ENCODE measurements at places on chromosomes 7 and 10.

GRCh38 chr7:17855202-17855601, 85.1 kb downstream of the SNX13 start:
- DNase-seq: no peak

DNA sequence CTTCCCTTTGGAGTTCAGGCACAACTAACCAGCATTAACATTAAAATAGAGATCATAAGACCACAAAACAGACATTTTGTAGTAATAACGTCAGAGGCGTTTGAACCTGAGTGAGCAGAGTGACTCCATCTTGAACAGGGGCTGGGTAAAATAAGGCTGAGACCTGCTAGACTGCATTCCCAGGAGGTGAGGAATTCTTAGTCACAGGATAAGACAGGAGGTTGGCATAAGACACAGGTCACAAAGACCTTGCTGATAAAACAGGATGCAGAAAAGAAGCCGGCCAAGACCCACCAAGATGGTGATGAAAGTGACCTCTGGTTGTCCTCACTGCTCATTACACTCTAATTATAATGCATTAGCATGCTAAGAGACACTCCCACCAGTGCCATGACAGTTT, 493.2 kb upstream of the AUTS2 start:
- no peak for DNase-seq

DNA sequence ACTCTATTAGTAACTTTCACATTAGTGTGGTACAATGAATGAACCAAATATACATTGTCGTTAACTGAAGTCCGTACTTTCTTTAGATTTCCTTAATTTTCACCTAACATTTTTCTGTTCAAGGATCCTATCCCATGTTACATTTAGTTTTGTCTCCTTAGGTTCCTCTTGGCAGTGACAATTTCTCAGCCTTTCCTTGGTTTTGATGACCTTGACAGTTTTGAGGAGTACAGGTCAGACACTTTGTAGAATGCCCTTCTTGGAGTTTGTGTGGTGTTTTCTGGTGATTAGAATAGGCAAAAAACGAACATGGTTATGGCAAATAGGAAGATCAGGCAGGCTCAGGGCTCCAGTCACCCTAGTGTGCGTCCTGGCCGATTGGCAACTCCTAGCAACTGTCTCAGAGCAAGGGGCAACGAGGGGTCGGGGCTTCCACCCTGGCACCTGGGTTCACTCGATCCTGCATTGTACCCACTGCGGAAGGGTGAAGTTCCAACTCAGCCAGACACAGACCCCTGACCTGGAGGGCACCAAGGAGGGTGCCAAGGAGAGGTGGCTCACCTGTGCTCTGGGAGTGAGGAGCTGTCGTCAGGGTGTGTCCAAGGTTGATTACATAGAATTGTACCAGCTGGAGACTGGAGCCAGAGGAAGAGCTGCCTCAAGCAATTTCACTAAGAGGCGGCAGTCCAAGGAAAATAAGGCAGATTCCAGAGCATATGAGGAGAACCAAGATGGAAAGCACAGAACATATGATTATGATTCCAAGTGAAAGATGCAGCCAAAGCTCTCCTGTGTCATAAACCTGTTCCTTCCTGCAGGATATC, 37.5 kb downstream of the PAPSS2 start:
- no peak for DNase-seq

- no peak for DNase-seq
These were observed 2.5 kb upstream of the LFNG start for GRCh38 chr7:2517026-2517425.

GRCh38 chr7:106273009-106273668, 11.6 kb downstream of the NAMPT start:
- DNase-seq: no peak

GRCh38 chr7:66741710-66742049, 1.1 kb downstream of the RABGEF1 start:
- DNase-seq: no peak

- no peak for DNase-seq
These were observed 63.9 kb downstream of the TPK1 start for GRCh38 chr7:144771927-144772326.

All from NCI-H1092 treated with DMSO at 0.1 percent for 48 hours (cell line).